ENCODE measurements at places on chromosomes 7 and 10. TPM values are rescaled to one million over a fixed set of nuclear protein-coding genes. Genes with fewer than 3 reads are reported as not detected.

DNA sequence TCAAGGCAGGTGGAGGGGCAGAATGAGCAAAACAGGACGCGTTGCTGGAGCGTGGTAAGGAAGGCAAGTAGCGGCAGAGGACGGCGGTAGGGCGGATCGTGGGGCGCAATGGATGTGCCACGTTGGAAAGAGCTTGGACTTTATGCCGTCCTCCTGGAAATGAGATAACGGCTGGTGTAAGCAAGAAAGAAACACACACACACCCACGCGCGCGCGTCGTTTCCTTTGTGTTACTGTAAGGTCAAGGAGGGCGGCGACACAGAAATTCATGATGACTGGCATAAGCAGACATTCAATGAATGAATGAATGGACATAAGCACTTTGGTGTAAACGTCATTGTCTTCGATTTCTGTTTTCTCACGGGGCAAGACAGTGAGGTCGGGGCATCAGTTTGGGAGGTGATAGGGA is 683 bp upstream of the ENTPD7 start:
- peak; percentile 54 for DNase-seq

GRCh38 chr7:121000081-121000983 is 11.8 kb downstream of the CPED1 start:
- no peak for DNase-seq

DNA sequence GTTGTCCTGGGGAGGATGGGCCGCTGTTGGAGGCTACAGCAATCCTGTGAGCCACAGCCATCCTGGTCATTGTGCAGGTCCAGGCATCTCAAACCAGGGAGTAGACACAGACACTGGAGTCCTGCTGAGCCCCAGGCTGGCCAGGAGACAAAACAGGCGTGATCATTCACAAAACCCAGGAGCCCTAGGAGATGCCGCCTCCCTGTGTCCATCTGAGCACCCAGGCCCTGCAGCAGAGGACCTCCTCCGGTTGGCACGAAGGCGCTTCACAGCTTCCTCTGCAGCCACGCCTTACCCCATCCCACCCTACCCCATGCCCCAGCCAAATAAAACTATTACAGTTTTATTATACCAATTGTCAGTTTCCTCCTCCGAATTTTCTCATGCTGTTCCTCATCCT is 183.6 kb downstream of the PLXNA4 start:
- no peak for DNase-seq

DNA sequence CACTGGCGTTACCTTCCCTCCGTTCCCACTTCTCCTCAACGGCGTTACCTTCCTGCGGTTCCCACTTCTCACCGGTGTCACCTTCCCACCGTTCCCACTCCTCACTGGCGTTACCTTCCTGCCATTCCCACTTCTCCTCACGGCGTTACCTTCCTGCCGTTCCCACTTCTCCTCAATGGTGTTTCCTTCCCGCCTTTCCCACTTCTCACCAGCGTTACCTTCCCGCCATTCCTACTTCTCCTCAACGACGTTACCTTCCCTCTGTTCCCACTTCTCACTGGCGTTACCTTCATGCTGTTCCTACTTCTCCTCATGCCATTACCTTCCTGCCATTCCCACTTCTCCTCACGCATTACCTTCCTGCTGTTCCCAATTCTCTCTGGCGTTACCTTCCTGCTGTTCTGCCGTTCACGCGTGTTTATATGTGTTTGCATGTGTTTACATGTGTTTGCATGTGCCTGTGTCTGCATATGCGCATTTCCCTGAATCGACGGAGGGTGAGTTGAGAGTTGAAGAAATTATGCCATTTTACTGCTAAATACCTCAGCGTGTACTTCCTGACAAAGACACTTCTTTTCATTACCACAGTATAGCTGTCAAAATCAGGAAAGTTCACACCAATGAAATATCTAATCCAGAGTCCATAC is 23.2 kb upstream of the CFAP46 start:
- no peak for DNase-seq

- no peak for DNase-seq
Measured at GRCh38 chr10:104199567-104199966, 32.6 kb downstream of the CFAP43 start.

The RET gene
- 0.13 TPM for total RNA-seq

- DNase-seq = no peak
Measured at GRCh38 chr10:54282012-54282411, 519.0 kb downstream of the PCDH15 start.

GRCh38 chr7:158403013-158403821 is 184.4 kb downstream of the PTPRN2 start:
- no peak for DNase-seq

- no peak for DNase-seq
Measured at GRCh38 chr7:130127821-130128317, 57.5 kb downstream of the KLHDC10 start.

GRCh38 chr7:82156168-82156567 is 287.4 kb downstream of the CACNA2D1 start:
- DNase-seq = no peak
